T-cell (primary cell): ENCODE measurements at places on chromosomes 7 and 10.
A peak's percentile ranks its signal among the peaks of the same experiment; 100 is the strongest.

- DNase-seq: peak; percentile 12
Observed at GRCh38 chr10:95864906-95865813, 42.6 kb upstream of the CC2D2B start.

DNA sequence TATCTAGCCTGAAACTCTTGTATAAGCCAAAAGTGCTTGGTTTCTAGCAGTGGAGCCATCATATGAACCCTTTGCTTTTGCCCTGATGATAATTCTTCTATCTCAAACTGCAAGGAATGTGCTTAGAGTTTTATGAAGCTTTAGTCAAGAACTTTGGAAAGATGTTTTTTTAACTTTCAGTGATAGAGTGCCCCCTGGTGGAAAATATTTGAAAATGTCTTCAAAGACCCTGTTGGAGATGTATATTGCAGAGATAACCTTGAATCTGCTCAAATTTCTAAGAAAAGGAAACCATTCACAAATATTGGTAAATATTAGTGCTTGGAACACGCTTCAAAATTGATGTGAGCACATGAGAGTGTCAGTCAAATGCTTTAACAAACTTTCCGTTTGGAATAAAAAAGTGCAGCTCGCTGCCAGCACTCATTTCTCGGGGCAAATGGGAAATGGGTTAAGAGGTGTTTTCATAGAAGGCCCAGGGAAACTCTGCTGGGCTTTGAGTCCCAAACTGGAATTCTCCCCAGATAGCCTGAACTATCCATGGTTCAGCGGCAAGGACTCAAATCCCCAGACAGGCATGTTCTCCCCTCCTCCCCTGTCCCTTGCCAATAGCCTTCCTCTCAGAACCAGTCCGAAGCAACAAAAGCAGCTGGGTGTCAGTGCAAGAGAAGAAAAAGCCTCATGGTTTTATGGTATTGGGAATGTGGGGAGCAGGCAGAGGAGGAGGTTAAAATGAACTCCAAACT, 129.3 kb downstream of the MYOF start:
- DNase-seq: no peak

DNA sequence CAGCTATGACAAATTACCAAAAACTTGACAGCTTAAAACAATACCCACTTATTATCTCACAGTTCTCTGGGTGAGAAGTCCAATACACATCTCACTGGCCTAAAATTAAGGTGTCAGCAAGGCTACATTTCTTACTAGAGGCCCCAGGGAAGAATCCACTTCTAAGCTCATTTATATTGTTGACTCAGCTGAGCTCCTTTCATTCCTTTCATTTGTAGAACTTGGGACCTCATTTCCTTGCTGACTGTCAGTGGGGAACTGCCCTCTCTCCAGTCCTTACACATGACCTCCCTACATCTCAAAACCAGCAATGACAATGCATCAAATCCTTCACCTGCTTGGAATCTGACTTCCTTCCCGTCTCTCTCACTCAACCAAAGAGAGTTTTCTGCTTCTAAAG, 240.3 kb downstream of the IPMK start:
- no peak for DNase-seq

DNA sequence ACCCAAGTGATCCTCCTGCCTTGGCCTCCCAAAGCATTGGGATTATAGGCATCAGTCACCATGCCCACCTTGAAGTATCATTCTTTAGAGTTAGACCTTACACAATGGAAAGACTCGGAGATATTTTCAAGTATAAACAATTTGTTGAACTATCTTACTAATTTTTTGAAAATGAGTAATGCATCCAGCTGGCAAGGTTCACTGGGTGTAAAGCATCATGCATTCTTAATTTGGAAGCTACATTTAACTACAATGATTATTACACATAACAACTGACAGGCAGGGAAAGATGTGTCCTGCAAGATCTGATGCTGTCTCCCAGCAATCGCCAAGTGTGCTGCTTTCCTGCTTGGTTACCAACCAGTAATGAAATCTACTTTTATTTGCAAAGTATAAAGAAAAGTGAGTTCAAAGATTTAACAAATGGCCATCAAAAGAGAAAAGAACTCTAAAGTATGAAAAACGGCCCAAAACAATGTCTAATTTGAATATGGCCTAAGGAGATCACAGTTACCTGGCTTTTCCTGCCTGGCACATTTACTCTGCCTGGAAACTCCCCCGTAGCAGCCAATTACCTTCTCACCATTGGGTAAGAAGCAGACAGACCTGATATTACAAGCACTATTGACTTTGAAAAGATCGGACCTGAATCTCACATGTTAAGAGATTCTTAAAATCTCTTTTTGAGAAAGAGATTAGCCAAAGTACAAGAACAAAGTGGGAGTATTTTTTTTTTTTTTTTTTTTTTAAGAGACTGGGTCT, 59.3 kb upstream of the NMT2 start:
- DNase-seq: no peak

DNA sequence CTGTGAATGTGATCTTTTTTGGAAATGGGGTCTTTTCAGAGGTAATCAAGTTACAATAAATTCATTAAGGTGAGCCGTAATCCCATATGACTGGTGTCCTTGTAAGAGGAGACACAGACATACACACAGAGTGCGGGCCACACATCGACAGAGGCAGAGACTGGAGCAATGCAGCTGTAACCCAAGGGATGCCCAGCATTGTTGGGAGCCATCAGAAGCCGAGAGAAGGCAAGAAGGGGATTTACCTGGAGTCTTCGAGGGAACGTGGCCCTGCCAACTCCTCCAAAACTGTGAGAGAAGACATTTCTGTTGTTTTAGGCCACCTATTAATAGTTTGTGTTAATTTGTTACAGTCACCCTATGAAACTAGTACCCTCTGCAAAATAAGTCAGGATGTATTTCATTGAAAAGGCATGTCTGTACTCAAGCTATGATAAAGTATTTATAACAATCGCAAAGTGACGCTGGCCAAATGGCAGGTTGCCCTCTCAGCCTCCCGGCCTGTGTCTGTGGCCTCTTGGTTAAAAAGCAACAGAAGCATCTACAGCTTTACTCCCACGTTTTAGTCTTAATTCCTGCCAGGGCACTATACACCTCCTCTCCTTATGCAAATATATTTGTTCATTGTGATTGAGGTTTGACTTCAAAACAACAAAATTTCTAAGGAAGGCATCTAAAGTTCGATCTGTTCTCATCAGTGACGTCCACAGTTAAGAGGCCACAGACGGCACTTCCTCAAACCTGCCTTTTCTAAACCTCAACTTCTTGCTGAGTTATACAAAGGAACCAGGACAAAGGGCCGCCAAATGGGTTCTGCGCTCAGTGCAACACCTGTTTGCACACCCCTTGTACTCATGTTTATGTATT, 46.8 kb downstream of the HIPK2 start:
- peak; percentile 39 for DNase-seq

DNA sequence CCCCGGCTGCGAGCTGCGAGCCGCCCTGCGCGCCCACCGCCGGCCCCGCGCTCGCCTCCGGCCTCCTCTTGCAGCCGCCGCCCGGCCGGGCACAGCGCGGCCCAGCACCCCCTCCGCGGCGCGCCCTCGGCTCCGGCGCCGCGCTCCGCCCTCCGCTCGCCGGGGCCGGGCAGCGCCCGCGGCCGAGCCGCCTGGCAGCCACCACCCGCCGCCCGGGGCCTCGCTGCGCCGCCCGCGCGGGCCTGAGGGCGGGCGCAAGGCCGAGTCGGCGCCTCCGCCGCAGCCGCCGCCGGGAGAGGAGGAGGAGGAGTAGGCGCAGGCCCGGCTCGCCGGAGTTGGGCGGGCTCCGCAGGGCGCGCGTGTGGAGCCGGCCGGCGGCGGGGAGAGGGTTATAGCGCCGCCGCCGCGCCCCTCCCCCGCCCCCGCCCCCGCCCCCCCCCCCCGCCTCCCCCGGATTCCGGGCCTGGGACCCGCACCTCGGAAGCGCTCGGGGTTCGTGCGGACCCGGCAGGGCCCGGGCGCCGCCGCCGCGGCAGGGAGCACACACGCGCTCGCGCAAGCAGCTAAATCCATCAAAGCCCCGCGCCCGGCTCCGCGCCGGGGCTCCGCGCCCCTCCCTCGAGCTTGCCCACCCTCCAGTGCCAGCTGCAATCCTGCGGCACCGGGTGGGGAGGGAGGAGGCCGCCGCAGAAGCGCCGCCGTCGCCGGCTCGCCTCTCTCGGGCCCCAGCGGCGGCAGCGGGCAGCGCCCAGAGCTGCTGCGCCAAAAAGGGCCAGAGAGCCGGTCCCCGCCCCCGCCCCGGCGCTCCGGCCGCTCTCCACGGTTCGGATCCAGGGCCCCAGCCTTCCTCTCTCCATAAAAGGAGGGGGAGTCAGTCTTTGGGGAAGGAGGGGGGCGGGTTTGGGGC, at the start of gene PDGFA:
PDGFA (minus strand) TSS at position 363 of the 907 bp plus-strand sequence. CDS start 845 bp downstream, outside the sequence.
- DNase-seq: no peak

DNA sequence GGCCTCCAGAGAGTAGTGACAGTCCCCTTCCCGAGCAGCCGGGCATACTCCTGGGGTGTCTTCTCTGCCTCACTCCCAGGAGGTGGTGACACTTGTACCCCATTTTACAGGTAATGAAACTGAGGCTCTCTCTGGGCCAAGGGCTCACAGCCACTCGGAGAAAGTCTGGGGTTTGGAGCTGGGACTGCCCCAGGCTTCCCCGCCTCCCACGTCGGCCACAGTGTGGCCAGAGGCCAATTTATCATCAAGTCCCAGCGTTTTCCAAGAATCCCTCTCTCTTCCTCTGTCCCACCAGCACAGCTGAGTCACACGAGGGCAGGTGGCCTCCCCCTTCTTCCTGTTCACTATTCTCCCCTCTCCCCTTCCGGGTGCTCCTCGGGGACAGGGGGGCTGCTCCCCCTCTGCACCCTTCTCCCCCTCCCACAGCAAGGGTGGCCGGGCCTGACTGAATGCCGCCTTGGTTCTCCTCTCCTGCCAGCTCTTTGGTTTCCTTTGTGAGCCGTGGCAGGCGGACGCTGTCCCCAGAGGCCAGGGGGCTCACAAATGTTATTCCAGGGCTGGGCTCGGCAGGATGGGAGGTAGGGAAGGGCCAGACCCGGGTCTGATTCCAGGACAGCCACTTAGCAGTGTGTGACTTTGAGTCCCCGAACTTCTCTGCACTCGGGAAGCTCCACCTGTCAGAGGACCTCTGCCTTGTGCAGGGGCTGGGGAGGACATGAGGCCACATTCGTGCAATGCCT, 17.7 kb downstream of the CLIP2 start:
- DNase-seq: no peak

DNA sequence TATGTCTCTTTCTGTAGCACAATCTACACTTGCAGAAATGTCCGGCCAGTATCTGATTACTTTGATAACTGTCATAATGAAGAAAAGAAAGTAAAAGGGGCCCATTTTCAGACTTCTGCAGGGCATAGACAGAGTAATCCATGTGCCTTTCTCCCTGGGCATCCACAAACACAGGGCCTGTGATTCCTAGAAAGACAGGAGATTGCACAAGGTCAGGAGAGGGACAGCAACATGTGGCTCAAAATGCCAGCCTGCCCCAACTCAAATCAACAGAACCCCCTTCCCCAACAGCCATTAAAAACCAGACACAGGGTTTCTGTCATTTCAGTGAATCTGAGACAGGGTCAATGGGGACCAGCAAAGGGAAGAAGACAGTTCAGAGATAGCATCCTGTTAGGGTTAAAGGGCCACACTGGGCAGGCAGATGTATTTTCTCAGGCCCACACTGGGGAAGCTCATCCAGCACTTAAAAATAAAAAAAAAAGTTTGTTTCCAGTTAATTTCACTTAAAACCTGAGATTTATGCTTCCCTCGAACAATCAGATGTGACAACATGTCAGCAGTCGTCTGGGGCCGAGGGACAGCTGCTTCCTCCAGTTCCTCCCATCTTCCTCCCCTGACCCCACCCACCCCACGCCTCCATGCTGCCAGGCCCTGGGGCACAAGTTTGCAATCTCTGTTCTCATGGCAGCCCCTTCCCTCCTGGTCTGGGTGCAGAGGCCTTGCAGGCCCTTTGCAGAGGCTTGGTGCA, 30.7 kb upstream of the ACSL5 start:
- DNase-seq: no peak
